Activated CD4-positive, alpha-beta T cell treated with anti-CD3 and anti-CD28 coated beads for 24 hours (primary cell): ENCODE measurements at places on chromosomes 4 and X.

DNA sequence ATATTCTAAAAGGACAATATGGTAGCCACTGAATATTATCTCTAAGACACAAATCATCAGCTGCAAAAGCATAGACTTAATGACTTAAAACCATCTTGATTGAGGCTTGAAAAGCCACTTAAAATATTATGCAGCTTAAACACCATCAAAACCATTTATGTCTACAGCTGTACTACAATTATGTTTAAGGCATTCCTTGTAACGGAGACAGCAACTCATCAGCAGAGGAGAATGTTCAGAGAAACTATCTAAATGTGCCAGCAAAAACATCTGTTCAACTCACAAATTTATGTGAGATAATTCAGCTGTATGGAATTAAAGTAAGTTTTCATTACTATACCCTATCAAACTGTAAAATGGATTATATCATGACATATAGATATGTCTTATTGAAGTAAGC lies 147.9 kb upstream of the CTSO start:
- no peak for DNase-seq

DNA sequence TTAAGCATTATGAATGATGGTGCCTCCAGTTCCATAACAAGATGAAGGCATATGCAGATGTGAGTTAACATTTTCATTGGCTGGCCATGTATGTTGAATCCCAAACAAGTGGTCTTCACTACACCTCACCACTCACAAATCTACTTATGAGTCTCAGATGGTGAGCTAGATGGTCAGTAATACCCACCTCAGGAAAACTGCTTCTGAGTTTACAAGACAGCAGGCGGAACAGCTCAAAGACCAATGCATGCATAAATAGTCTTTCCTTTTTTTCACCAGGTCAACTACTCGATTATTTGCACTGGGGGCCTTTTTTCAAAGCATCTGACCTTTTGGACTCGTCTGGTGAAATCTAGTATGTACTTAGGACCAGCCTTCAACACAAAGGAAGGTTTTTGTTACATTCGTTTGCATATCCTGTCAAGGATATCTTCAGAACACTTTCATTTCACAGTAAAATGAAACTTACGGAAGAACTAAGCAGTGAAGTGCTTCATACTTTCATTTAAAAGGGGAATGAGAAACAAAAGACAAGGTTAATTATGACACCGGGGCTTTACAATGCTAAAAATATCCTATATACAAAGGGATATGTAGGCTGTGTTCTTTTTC lies 23.1 kb upstream of the TLR7 start:
- DNase-seq = no peak

DNA sequence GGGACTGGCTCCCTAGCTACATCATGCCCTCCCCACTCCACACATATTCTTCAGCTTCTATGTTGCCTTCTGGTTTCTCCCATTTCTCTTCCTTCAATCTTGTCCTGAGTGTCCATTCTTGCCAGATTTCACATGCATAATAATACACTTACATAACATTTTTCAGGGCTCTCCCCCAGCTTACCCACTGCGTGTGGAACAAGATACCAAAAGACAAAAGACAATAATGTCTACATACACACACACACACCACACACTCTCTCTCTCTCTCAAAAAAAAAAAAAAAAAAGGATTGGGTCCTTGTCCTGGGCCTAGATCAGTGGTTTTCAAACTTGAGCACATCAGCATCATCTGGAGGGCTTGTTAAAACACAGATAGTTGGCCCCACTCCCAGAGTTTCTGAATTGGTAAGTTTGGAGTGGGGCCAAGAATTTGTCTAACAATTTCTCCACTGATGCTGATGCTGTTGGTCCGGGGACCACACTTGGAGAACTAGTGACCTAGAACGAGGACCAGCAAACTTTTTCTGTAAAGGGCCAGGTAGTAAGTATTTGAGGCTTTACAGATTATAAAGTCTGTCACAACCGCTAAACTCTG lies 6.5 kb upstream of the SMARCA1 start:
- no peak for DNase-seq

GRCh38 chrX:71052721-71053120 lies 15.4 kb downstream of the SNX12 start:
- no peak for DNase-seq

DNA sequence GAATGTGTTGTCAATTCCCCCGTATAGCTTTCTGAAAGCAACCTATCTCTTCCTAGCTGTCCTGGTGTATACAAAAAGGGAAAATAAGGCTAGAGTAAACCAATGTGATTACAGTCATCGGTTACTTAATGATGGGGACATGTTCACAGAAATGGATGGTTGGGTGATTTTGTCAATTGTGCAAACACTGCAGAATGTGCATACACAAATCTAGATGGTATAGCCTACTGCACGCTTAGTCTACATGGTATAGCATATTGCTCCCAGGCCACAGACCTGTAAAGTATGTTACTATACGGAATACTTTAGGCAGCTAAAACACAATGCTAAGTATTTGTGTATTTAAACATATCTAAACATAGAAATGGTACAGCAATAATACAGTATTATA lies 5.1 kb downstream of the DTHD1 start:
- no peak for DNase-seq

DNA sequence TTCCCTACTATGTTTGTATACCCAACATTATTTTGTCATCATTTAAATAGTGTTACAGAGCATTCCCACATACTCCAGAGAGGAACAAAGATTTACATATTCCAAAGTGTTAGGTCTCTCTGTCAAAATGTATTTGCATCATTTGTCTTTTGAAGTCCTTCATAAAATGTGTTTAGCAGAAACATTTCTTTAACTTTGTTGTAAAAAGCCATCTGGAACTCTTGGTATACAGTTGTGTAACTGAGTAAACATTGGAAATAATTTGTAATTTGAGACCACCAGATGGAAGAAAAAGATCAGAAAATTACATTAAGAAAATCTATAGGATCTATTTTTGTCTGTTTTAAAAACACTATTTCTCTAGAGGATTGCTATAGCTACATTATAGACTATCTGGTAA lies 56.6 kb upstream of the ALB start:
- no peak for DNase-seq

GRCh38 chr4:25524663-25525062 lies 131.0 kb upstream of the SLC34A2 start:
- DNase-seq = no peak

GRCh38 chrX:72306851-72307645 lies 1.3 kb upstream of the CITED1 start:
- DNase-seq = no peak

DNA sequence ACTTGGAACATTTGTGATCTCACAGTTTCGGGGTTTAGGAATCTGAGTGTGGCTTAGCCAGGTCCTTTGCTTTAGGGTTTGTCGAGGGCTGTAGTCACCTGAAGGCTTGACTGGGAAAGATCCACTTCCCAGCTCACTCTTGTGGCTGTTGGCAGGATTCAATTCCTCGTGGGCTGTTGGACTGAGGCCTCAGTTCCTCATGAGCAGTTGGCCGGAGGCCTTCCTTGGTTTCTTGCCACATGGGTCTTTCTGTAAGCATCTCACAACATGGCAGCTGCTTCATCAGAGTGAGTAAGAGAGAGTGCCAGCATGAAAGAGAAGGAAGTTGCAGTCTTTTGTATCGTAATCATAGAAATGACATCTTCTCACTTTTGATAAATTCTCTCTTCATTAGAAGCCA lies 11.1 kb downstream of the TXLNG start:
- DNase-seq = no peak

DNA sequence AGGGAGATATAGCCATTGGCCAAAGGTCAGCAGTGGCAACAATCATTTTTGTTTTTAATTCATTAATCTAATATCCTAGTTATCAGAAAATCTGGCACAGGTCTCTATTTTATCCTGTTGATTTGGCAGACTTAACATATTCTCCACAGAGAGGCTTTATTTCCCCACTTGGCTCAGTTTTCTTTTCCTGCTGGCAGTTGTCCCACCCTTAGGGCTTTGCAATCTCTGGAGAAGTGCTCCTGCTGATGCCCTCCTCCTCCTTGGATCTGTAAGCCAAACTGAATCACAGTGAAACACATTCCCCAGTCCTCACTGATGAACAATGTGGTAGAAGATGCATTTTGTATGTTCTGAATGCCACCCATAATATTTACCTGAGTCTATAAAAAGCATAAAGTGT lies 889.7 kb downstream of the PDHA2 start:
- no peak for DNase-seq

DNA sequence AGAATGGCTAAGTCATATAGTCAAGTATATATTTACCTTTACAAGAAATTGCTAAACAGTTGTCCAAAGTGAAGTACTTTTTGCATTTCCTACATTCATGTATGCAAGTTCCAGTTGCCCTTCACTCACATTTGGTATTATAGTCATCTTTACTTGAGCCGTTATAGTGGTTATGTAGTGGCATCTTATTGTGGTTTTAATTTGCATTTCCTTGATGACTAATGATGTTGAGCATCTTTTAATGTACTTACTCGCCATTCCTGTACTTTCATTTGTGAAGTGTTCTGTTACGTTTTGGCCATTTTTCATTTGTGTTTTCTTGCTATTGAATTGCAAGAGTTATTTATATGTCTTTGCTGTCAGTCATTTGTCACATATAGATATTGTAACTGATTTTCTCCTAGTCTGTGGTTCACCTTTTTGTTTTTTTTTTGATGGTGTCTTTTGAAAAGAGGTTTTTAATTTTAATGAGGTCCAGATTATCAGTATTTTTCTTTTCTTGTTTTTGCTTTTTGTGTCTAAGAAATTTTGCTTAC lies 27.6 kb downstream of the ARFIP1 start:
- no peak for DNase-seq

- no peak for DNase-seq
These were observed 15.8 kb downstream of the ART3 start for GRCh38 chr4:76090241-76090691.

DNA sequence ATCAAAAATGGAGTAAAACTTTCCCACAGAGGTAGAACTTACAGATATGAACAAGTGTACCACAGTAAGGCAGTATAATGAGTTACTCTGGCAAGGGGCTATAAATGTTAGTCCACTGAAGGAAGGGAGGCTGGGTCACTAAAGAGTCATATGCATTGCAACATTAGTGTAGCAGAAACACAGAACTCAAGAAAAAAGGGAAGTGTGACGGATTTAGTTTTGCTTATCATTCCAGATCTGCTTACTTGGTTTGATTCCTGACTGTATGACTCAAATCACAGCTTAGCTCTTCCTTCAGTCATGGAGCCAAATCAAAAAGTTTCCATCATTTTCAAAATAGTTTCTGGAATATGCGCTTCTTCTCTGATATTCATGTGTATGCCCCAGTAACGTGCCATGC lies 148.7 kb downstream of the FSTL5 start:
- DNase-seq = no peak

GRCh38 chr4:105061136-105061696 lies 85.5 kb upstream of the TET2 start:
- DNase-seq = peak; percentile 8

- no peak for DNase-seq
These were observed 223.0 kb downstream of the TACR3 start for GRCh38 chr4:103496800-103497199.

GRCh38 chr4:102219129-102219528 lies 126.2 kb downstream of the SLC39A8 start:
- no peak for DNase-seq

DNA sequence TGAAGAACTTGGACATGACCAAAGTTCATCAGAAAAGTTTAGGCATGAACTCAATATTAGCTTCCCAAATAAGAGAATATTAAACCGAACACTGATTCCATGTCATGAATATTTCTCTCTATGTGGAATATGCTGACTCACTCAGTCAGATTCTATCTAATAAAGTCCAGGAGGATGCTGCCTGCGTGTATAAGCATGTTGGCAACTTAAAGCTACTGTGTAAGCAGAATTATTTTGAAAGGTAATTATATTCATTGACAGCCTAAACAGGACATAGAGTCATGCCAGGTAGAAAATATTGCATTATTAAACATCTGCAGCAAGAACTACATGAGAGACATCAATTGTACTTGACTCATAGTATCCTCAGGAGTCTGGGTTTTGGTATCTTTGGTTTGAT lies 367.9 kb upstream of the SPOCK3 start:
- DNase-seq = no peak

GRCh38 chr4:58453956-58454355 lies 1343.8 kb upstream of the IGFBP7 start:
- no peak for DNase-seq

DNA sequence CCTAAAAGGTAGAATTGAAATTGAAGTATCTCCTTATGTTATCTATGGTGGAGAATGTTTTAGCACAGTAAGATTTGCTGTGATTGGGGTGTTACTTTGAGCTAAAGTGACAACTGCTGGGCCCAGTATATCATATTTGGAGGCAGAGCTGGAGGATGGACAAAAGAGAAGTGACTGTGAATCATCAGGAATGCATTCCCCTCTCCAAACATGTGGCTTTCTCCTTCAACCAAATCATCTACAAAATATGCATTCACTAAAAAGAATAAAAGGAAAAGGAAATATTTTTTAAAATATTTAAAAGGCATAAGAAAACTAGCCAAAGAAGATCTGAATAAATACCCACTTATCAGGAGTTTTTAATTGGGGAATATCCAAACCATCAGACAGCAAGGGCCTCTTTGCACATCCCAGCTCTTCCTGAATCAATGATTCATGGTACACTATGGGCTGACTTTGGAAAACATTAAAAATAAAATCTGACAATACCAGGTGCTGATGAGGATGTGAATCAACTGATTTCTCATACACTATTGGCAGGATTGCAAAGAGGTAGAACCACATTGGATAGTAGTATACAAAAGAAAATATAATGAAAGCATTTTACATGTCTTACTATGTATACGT lies 671.7 kb upstream of the NR3C2 start:
- no peak for DNase-seq

DNA sequence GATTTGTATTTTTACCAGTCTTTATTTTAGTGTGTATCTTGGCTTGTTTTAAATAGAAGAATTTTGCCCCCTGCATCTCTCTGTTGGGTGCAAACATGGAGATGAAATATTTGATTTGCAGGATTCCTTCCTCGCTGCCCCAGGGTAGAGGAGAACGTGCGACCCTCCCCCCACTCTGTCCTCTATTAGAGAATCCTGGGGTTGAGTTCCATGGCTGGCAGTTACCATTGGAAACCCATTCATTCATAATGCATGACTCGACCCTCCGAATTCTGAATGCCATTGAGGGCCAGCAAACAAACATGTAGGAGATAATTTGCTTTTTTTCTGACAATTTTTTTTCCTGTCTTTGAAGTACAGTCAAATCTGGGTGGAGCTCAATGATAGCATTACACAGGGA lies 53.7 kb downstream of the TRIM2 start:
- DNase-seq = no peak

GRCh38 chrX:8374041-8374825 lies 90.4 kb upstream of the VCX3B start:
- no peak for DNase-seq

- DNase-seq = no peak
These were observed 106.7 kb downstream of the GPM6A start for GRCh38 chr4:175705407-175705806.

GRCh38 chr4:87624698-87625097 lies 16.4 kb downstream of the DSPP start:
- DNase-seq = no peak
